ENCODE measurements at places on chromosomes 16 and 17. TPM values are rescaled to one million over a fixed set of nuclear protein-coding genes. Genes with fewer than 3 reads are reported as not detected.
A peak's percentile ranks its signal among the peaks of the same experiment; 100 is the strongest.

Gene TM4SF5
- 42.6 TPM for polyA plus RNA-seq

Gene CDR2
- polyA plus RNA-seq = 22.9 TPM

Gene ENPP7
- polyA plus RNA-seq = 30.2 TPM

Gene MMP2
- polyA plus RNA-seq = 196 TPM

Gene RNF112
- 11.3 TPM for polyA plus RNA-seq

Gene HOXB9
- 2.5 TPM for polyA plus RNA-seq

Gene AHSP
- polyA plus RNA-seq = not detected

Gene DHRS7C
- polyA plus RNA-seq = 0.19 TPM

DNA sequence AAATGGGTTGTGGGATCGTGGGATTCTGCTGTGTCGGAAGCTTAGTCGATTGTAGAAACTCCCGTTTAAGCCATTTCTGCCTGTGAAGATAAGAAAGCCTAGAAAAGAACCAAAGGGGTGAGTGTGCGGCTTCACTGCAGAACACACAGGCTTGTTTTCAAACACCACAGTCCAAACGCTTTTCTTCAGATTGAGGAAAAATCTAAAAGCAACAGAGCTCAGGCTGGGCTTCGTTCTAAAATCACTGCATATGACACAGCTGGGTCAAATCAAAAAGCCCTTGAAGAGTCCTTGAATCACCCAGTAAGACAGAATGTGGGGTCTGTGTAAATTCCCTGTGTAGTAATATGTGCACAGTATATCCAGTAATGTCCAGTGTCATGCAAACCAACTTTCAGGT, 25.7 kb downstream of the NUBP1 start:
- no peak for DNase-seq
- no peaks in the 10 kb centered on the region for H3K36me3 ChIP-seq
- H3K4me1 ChIP-seq = no peaks in the 10 kb centered on the region
- H3K27ac ChIP-seq = no peak overlapping the region
- no peak overlapping the region for H3K4me3 ChIP-seq

DNA sequence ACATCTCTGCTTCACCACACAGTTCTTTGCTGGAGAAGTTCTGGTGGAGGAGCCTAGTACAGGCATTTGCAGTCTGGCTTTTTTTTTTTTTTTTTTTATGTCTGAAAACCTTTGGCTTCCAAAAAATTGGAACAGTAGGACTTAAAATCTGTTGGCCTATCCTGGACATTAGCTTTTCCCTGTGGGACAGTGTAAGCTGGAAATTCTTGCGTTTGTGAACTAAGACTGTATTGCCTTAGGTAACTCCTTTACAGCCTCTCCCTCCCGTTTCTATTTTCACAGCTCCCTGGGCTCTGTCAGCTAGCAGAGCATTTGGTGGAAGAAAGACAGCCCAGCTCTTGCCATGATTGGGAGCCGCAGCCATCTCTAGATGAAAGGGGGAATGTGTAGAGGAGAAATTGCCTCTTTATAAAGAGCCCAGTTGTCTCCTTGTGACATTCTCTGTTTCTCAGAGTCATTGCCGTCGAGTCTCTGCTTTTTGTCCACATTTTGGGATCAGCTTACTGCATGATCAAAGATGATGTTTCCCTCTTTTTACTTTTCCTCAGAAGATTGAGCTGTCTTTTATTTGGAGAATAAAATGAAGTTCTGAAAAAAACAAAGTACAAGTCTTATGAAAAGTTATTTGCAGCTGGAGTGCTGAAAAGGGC, 227.5 kb downstream of the SPECC1 start:
- H3K36me3 ChIP-seq = no peaks in the 10 kb centered on the region
- H3K4me3 ChIP-seq = no peak overlapping the region
- no peak for DNase-seq
- no peak overlapping the region for H3K27ac ChIP-seq
- H3K4me1 ChIP-seq = no peaks in the 10 kb centered on the region
- H3K27me3 ChIP-seq = no peaks in the 10 kb centered on the region

GRCh38 chr17:73595068-73595467, 49.2 kb downstream of the SDK2 start:
- DNase-seq = no peak
- peaks cover 6% of the 10 kb centered on the region for H3K27me3 ChIP-seq
- peaks cover 6% of the 10 kb centered on the region for H3K4me1 ChIP-seq

GRCh38 chr17:57880086-57880456, 30.2 kb upstream of the MRPS23 start:
- DNase-seq = no peak
- no peaks in the 10 kb centered on the region for H3K36me3 ChIP-seq
- peak overlapping the region; percentile 95 for H3K27ac ChIP-seq
- H3K4me3 ChIP-seq = no peak overlapping the region
- H3K4me1 ChIP-seq = peaks cover 55% of the 10 kb centered on the region
- no peaks in the 10 kb centered on the region for H3K27me3 ChIP-seq

- no peak overlapping the region for H3K4me3 ChIP-seq
- H3K36me3 ChIP-seq = no peaks in the 10 kb centered on the region
- H3K27me3 ChIP-seq = peaks cover 12% of the 10 kb centered on the region
- DNase-seq = no peak
These were observed 17.7 kb upstream of the RAP1GAP2 start for GRCh38 chr17:2778489-2778888.

DNA sequence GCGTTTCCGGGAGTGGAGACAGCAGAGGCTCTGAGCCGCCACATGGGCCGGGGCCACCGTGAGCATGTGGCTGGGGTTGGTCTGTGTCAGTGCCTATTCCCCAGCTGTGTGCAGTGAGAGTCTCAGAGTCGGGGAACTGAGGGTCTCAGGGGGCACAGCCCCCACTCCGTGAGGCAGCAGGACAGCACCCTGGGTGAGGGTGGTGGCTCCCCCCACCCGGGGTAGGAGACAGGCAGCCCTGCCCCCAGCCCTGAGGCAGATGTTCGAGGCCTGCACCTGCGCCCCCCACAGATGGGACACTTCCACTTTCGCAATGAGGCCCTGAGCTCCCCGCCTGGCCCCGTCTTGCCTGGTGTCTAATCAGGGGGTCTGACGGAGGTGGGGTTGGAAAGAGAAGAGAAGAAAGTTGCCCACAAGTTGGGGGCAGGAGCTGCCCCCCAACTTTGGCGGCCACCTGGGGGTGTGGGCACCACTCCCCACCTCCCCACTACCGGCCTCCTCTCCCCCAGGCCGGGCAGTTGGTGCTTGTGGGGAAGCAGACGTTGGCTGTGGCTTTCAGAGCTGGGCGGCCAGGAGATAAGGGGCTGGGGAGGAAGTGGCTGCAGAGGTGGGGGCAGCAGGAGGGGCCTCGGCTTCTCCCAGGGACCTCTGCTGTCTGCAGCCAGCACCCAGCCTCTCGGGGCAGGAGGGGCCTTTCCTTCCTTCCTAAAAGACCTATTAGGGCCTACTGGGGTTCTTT, 1.8 kb upstream of the CBFA2T3 start:
- no peak overlapping the region for H3K4me3 ChIP-seq
- no peaks in the 10 kb centered on the region for H3K4me1 ChIP-seq
- DNase-seq = no peak
- no peak overlapping the region for H3K27ac ChIP-seq
- H3K27me3 ChIP-seq = no peaks in the 10 kb centered on the region
- H3K36me3 ChIP-seq = no peaks in the 10 kb centered on the region

- H3K27me3 ChIP-seq = no peaks in the 10 kb centered on the region
- DNase-seq = no peak
- H3K36me3 ChIP-seq = no peaks in the 10 kb centered on the region
- no peak overlapping the region for H3K4me3 ChIP-seq
- H3K27ac ChIP-seq = no peak overlapping the region
These were observed 1.8 kb upstream of the SYNRG start for GRCh38 chr17:37610971-37611370.
